ENCODE measurements at places on chromosomes 7 and 10.

- no peak for DNase-seq
Observed at GRCh38 chr7:30352169-30352568, 67.8 kb downstream of the ZNRF2 start.

GRCh38 chr7:44652535-44652934 is 46.1 kb downstream of the OGDH start:
- DNase-seq: no peak

GRCh38 chr7:122383934-122384333 is 79.4 kb upstream of the FEZF1 start:
- no peak for DNase-seq

DNA sequence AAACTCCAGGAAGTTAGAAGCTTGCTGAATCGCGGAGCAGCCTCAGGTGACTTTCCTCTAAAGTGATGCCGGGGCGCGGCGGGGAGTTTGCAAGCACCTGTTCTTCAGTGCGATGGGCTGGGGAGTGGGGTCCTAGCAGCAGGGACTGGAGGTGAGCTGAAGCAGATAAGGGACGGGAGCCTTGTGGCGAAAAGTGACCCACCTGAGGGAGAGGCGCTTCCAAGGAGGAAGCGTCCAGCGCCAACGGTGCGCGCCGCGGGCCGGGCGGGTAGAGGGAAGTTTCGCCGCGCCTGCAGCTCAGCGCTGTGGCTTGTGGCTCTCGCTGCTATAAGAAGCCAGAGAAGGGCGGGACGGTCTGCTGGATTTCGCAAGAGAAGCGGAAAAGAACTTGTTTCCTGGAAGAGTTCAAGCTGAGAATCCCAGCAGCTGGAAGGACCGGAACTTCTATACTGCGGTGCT is at the start of gene STEAP4:
Gene STEAP4, minus strand, starts transcription at position 305 of the 459 bp plus-strand sequence. CDS start 22,625 bp downstream, outside the sequence.
- DNase-seq: no peak

- no peak for DNase-seq
Observed at GRCh38 chr7:29177963-29178600, 16.5 kb upstream of the CHN2 start.
